Stimulated activated CD8-positive, alpha-beta memory T cell treated with anti-CD3 and anti-CD28 coated beads, Interleukin-2, amount 100 ng/mL, for 1 hour (primary cell): ENCODE measurements at places on chromosomes 3 and 15.

- no peak for DNase-seq
Measured at GRCh38 chr3:145032791-145033190, 1061.2 kb downstream of the DIPK2A start.

DNA sequence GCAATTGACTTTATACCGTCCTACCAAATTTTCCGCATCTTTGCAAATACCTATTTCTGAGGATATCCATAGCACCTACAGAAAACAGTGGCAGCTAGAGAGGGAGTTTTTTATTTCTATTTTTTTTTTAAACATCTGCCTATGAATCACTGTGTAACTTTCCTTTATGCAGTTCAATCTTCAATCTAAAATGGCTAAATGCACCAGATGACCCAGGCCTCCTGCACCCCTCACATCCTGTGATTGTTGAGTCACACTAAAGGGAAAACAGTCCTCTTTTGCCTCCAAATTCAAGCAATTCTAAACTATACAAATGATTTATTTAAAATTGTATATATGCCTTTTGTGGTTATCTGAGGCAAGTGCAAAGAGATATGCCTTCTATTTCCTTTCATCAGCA, 20.1 kb upstream of the BCL6 start:
- no peak for DNase-seq

DNA sequence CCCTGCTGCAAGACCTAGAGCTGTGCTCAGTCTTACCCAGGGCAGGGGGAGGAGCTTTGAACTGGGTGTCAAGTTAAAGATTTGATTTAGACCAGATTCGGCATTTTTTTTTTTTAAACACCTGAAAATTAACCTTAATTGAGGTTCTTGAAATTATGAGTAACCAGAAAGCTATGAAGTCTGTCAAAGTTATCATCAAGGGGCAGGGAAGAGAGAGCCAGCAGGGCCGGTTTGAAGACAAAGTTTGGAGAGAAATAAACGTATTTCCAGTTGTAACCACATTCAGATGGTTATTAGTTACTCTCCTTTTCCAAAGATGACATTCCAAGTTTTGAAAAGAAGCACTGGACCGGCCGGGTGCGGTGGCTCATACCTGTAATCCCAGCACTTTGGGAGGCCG, 12.0 kb downstream of the TMEM266 start:
- no peak for DNase-seq

GRCh38 chr15:90011705-90012104, 10.6 kb downstream of the ZNF710 start:
- no peak for DNase-seq

DNA sequence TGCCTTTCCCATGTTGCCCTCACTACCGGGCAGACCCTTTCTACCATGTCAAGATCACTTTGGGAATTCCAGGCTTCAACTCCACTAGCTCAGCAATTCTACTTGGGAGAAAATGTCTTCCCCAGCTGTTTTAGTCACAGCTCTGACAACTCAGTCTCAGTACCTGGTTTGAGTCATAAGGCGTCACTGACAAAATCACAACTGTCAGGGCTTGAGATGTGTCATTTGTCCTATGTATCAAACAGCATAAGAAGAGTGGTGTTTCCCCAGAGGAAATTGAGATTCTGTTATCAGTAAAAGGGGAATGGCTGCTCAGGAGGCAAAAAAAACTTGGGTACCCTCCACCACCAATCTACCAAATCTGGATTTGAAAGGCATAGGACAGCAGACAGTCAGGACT, 594.9 kb upstream of the SUCLG2 start:
- DNase-seq: no peak

DNA sequence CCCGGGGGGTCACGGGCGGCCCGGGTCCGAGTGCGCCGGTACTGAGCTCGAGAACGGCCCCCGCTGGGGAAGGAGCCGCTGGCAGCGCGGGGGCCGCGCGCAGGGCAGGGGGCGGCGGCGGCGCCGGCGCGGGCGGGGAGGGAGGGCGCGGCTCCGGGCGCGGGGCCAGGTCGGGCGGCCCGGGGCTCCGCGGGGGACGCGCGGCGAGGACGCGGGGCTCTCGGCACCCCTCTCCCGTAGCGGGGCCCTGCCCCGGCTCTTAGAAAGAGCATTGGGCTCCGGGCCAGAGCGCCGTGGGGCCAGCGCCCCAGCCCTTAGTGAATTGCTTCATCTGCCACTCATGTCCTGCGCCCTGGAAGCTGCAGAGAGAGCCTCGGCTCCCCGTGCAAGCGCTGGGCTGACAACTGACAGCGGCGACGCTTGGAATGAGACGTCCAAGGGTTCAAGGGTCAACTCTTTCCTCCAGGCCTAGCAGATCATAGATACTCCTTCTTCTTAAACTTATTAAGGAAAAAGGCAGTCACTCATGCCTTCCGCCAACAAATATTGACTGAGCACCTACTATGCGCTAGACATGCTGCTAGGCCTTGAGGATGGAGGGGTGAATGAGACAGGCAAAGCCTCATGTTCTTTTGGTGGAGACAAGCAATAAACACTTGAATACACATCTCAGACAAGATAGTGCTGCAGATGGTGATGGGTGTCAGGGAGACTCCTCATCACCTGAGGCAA, 140.8 kb downstream of the SMAD6 start:
- DNase-seq: no peak

GRCh38 chr3:72274493-72275330, 489.8 kb upstream of the PROK2 start:
- no peak for DNase-seq

GRCh38 chr3:190990898-190991297, 128.4 kb upstream of the GMNC start:
- no peak for DNase-seq

DNA sequence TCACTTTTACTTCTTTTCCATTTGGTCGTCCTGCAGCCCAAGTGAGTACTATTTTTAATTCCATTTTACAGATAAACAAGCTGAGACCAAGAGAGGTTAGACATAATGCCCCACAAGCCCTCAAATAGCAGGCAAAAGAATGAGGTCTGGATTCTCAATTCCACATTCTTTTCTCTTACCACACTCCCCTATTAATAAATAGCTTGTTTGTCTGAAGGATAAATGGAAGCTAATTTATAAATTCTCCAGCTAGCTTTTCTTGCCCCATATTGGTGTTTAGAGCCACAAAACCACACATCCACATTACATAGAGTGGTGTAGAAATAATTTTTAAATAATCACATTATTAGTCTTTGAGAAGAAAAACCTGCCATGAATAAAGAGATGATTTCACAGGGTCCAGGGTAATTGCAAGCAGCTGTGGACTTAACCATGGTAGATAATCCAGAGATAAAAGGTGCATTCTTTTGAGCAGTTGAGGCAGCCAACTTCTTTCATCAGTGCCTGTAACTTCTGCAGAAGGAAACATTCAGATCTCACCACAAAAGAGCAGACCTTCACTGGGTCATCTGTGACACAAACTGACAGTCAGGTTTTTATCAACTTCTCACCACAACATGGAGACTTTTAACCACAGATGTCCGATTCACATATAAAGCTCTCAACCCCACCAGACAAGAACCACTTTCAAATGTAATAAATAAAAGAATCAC, 313.4 kb upstream of the STT3B start:
- DNase-seq: no peak

GRCh38 chr3:39972508-39972907, 163.1 kb downstream of the MYRIP start:
- no peak for DNase-seq

DNA sequence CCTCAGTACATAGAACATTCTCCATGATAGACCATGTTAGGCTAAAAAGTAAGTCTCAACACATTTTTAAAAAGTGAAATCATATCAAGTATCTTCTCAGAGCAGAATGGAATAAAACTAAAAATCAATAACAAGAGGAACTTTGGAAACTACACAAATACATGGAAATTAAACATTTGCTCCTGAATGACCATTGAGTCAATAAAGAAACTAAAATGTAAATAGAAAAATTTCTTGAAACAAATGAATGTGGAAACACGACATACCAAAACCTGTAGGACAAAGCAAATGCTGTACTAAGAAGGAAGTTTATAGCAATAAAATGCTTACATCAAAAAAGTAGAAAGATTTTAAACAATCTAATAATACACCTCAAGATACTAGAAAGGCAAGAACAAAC, 33.6 kb downstream of the NEK10 start:
- DNase-seq: no peak

DNA sequence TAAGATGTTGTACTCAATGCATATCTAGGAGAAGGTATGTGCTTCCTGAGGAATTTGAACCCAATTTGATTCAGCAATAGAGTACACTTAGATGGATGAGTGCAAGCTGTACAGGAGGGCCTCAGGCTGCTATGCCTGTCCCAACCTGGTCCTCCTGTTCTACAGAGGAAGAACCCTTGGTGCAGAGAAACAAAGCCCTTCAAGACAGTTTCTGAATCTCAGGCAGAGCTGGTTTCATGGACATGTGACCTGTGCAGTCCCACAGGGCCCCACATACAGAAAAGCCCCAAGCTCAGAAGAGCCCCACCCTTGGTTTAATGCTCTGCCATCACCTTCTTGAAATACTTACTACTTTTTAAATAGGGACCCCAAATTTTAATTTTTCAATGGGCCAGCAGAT, 15.3 kb downstream of the FOXP1 start:
- no peak for DNase-seq

- DNase-seq: no peak
Measured at GRCh38 chr3:27479806-27480543, 4.2 kb downstream of the SLC4A7 start.

DNA sequence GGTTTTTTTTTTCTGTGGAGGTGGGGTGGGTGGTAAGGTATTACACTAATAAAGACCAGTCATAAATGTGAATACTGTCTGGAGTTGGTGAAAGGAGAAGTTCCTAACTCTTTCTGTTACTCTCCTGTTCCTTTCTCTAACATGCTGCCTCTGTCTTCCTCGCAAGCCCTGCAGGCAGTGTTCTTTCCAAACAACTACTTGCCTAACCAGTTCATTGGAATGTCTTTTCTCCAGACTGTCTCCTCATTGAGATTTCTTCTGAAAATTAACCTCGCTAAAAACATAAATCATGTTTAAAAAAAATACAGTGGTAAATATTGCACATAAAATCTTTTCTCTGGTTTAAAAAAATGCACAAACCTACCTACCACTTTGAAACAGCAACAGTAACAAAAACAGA, 135.2 kb downstream of the TP63 start:
- DNase-seq: no peak

DNA sequence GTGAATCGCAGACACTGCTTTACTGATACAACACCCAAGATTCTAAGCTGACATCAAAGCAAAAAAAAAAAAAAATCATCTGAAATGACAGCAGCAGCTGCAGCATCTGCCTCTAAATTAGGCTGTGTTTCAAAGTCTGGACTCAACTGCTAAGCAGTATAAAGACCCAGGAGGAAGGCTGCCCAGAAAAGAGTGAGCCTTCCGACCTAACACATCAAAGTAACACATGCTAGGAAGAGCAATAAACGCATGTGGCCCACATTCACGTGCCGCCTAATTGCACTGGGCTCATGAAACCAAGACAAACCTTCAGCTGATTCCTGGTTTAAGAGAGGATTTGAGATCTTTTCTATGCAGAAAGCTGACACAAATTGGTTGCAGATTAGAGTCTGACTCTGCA, 317.1 kb downstream of the ZIC4 start:
- no peak for DNase-seq

DNA sequence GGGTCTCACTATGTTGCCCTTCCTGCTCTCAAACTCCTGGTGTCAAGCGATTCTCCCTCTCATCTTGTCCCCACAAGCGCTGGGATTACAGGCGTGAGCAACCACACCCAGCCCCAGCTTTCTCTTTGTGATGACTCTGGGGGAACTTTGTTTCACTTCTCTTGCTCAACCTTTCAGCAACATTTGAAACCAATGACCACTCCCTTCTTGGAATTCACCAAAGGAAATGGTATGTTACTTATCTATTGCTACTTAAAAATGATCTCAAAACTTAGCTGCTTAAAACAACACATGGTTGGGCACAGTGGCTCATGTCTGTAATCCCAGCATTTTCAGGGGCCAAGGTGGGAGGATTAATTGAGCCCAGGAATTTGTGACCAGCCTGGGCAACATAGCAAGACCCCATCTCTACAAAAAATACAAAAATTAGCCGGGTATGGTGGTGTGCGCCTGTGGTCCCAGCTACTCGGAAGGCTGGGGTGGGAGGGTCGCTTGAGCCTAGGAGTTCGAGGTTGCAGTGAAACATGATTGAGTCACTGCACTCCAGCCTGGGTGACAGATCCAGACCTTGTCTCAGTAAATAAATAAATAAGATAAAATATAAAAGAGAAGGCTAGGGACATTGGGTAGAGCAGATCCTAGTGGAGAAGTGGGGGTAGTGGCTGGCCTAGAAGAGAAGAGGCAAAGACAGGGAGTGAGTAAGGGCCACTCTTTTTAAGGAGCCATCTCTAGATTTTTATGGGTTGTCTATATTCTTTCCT, 10.3 kb upstream of the COPG1 start:
- no peak for DNase-seq

DNA sequence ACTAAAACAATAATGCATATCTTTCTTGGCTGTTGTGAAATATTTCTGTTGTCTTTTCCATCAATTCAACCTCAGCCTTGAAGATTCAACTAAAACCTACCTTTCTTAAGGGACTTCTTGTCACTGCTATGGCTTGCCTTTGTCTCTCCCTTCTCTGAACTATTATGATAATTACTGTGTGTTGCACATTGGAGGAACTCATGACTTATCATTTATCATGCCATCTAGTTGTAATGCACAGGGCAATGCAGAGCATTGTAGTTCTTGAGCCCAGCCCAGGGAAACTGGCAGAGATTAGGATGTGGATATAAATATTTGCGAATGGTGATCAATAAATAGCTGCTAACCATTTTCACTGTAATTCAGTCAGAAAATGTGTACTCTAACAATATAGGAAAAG, 427.1 kb upstream of the FRG2C start:
- DNase-seq: no peak
